Putamen (tissue), 1 donor: ENCODE measurements at places on chromosomes 16 and 17.

DNA sequence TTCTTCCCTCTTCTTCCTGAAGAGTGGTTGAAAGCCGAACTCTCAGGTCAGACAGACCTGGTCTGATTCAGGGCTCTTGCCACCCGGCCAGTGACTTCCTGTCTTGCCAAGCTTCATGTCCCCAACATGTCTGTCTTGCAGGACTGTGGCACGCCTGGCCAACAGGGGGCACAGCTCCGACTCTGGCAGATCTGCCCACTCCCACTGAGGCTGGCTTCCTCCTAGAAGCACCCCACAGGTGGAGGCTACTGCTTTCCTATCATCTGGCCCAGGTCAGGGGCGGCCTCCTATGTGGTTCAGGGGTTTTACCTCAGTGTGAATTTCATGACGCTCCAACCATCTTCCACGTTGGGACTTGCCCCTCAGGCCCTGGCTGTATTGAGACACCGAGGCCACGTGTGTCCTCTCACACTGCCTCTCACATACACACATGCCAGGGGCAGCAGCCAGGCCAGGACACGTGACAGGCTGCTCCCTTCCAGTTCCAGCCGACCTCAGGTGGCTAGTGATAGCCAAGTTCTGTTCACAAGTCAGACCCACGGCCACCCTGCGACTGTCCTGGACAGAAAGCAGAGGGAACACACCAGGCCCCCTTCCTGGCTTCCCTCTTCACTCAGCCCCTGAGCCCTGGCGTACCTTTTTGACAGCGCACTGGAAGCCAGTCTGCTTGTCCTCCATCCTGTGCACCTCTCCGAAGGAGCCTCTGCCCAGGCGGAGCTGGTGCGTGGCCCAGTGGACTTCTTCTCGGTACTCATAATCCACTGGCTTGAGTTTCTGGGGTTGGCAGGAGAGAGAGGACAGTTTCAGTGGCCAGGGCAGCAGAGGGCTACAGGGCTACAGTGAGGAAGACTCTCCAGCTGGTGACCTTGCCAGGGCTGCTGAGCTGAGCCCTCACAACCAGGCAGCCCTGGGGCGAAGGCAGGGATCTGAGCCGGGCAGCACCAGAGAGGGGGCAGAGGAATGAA, 22.6 kb upstream of the SPATA32 start:
- DNase-seq = no peak

DNA sequence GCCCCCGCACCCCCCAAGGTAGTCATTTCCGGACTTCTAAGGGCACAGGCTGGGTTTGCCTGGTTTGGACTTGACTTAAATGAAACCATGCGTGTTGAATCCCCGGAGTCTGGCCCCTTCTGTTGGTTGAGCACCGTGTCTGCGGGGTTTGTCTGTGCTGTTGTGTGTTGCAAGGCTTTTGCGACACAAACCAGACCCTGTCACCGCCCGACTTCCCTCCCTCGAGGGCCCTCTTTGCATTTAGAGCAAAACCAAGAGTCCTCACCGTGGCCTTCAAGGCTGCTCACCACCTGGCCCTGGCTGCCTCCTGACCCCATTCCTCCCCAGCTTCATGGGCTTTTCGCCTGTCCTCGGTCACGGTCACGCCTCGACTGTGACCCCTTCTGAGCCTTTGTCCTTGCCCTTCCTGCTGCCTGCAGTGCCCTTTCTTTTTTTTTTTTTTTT, 7.4 kb downstream of the CRISPLD2 start:
- no peak for DNase-seq

DNA sequence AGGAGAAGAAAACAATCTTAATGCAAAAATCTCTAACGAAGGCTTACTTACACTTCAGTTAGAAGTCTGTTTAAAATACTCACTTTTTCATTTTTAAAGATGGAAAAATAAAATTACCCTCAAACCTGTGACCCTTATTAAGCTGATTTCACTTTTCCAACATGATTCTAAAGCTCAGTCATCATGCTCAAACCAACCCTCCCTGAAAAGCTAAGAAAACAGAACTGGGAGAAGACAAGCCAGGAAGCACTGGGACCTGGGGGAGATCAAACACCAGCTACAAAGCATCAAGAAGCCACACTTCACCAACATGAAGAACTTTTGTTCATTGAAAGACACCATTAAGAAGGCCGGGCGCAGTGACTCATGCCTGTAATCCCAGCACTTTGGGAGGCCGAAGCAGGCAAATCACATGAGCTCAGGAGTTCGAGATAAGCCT, 88.8 kb downstream of the LITAF start:
- DNase-seq = no peak

- peak; percentile 69 for DNase-seq
Observed at GRCh38 chr16:6131526-6132050, 1034.0 kb upstream of the EEF2KMT start.

- DNase-seq = no peak
Observed at GRCh38 chr17:79624718-79625478, 14.0 kb upstream of the RBFOX3 start.

- DNase-seq = no peak
Observed at GRCh38 chr17:76727745-76728456, 1.3 kb downstream of the METTL23 start.

DNA sequence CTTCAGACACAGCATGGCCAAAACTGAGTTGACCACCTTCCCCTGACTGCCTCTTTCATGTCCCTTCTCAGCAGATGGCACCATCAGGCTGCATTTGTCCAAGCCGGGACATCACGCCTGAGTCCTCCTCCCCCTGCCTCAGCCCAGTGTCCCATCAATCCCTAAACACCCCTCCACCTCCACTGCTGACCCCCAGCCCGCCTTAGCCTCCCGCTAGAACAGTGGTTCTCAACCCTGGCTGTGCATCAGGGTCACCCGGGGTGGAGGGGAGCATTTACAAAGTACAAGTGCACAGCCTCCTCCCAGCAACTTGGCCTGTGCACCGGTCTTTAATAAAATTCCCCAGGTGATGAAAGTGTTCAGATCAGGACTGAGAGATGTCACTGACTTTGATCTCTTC, 4.0 kb downstream of the C16orf82 start:
- no peak for DNase-seq

- DNase-seq = no peak
Observed at GRCh38 chr17:30021708-30022317, 80.4 kb downstream of the EFCAB5 start.
